ENCODE measurements at places on chromosomes 7 and 10. TPM values are rescaled to one million over a fixed set of nuclear protein-coding genes. Genes with fewer than 3 reads are reported as not detected.
A peak's percentile ranks its signal among the peaks of the same experiment; 100 is the strongest.

DNA sequence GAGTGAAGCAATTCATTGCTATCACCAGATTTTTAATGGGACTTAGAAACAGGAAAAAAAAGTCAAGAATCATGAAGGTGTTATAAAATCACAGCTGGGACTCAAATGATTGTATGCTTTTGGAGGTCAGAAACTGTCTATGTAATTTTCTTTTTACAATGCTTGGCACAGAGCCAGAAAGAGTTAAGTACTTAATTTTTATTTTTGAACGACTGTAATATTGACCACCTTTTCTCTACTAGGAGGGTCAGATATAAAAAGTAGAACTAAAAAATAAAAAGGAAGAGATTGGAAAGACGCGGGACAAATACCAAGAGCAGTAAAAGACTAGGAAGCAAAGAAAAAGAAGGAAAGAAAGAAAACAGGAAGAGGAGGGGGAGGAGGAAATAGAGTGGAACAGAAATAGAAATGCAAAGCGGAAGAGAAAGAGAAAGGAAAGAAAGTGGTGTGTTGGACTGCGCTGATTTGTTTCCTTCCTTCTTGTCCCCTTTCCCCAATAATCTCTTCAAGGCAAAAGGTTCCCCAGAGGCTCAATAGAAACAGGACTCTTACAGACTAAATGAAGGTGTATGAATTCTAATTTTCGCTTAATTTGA, 23.2 kb upstream of the C1GALT1 start:
- H3K36me3 ChIP-seq: peaks cover 44% of the 10 kb centered on the region
- H3K27ac ChIP-seq: peak overlapping the region; percentile 74
- DNase-seq: no peak
- H3K27me3 ChIP-seq: no peaks in the 10 kb centered on the region

The GTF2IRD1 gene
- total RNA-seq: 0.66 TPM

DNA sequence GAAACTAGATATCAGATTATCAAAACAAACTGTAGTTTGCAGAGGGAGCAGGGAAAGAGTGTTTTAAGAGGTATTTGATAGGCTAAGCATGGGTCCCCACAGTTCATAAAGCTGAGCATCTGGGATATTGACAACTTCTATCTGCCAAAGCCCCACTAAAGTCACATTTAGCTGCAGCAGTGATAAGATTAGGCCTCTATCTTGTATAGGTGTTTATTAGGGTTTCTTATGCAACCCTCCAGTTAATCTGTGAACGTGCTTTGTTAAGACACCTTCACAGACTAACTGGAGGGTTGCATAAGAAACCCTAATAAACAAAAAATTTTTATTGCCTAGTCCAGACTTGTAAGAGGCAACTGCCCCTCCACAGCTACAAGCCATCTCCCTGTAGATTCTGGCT, 78.0 kb downstream of the CYP51A1 start:
- H3K27ac ChIP-seq: no peak overlapping the region
- peaks cover 3% of the 10 kb centered on the region for H3K36me3 ChIP-seq
- H3K4me1 ChIP-seq: peaks cover 11% of the 10 kb centered on the region
- DNase-seq: no peak

DNA sequence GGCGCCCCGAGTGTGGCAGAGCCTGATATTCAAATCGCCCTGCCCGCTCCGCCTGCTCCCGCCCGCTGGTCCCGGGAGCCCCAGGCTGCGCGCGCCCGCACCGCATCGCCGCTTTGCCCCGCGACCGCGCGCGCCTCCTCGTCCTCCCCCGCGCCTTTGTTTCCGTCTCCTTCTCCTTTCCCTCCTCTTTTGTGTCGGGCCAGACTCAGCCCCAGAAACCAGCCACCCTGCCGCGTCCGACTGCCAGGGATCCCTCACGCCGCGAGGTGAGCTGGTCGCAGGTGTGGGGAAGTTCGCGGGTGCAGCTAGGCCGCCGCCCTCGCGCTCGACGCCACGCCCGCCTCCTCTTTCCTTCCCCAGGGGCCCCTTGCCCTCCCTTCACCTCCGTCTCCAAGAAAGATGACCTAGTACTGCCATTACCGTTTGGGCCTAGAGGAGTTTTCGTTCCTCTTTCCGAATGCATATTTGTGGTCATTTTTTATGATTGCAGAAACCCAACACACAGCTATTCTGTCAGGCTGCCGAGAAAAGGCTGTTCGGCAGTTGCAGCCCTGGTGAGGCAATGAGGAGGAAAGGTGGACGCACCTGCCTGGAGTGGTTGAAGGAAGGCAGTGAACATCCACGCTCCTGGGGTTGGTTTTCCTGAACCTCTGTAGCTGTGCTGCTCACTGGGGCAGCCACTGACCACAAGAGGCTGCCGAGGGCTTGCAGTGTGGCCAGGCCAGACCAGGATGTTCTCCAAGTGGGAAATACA, 107.3 kb downstream of the SNX10 start:
- H3K27ac ChIP-seq: peak overlapping the region; percentile 64
- H3K4me1 ChIP-seq: peaks cover 12% of the 10 kb centered on the region
- H3K36me3 ChIP-seq: no peaks in the 10 kb centered on the region

DNA sequence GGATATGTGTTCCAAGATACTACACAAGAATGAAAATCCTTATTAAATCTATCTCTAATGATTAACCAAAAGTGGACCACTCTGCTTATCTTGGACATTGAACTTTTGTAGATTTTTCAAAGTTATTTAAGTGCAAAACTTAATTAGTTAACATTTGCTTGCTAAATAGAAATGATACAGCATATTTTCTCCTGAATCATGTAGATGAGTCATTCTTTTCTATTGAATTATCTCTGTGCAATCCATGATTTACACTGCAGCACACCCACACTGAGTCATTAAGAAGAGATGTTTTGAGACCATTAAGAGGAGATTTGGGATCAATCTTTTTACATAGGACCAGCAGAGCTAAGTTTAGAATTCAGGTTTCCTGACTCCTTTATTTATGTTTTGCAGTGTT, 6.6 kb upstream of the ABCC2 start:
- DNase-seq: no peak
- no peaks in the 10 kb centered on the region for H3K36me3 ChIP-seq
- H3K4me1 ChIP-seq: peaks cover 11% of the 10 kb centered on the region
- no peak overlapping the region for H3K27ac ChIP-seq
- no peak overlapping the region for H3K4me3 ChIP-seq
- H3K27me3 ChIP-seq: peaks cover 3% of the 10 kb centered on the region

DNA sequence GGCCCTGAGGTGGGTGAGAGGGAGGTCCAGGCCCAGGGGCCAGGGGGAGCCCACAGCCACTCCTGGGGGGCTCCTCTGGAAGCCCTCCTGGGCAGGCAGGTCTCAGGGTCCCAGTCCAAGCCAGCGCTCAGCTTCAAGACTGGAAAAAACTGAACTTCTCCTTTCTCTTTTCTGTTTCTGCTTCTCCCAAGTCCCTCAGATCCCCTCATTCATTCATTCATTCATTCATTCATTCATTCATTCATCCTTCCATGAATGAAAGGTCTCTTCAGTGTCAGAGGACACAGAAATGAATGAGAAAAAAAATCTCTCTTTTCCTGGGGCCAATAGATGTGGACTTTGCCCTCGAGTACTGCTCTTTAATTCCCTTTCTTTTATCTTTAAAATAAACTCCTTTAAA, 34.6 kb upstream of the PSMG3 start:
- DNase-seq: no peak
- no peaks in the 10 kb centered on the region for H3K4me1 ChIP-seq
- no peak overlapping the region for H3K27ac ChIP-seq
- H3K36me3 ChIP-seq: no peaks in the 10 kb centered on the region
- peaks cover 4% of the 10 kb centered on the region for H3K27me3 ChIP-seq

The ENKUR gene
- total RNA-seq: not detected

- no peak for DNase-seq
- H3K36me3 ChIP-seq: no peaks in the 10 kb centered on the region
- no peak overlapping the region for H3K4me3 ChIP-seq
- no peaks in the 10 kb centered on the region for H3K4me1 ChIP-seq
- no peak overlapping the region for H3K27ac ChIP-seq
Observed at GRCh38 chr7:157909370-157909769, 572.6 kb downstream of the DNAJB6 start.

- no peak overlapping the region for H3K4me3 ChIP-seq
- no peaks in the 10 kb centered on the region for H3K36me3 ChIP-seq
- no peak overlapping the region for H3K27ac ChIP-seq
- DNase-seq: no peak
- no peaks in the 10 kb centered on the region for H3K27me3 ChIP-seq
Observed at GRCh38 chr10:125226005-125226404, 65.6 kb upstream of the CTBP2 start.

DNA sequence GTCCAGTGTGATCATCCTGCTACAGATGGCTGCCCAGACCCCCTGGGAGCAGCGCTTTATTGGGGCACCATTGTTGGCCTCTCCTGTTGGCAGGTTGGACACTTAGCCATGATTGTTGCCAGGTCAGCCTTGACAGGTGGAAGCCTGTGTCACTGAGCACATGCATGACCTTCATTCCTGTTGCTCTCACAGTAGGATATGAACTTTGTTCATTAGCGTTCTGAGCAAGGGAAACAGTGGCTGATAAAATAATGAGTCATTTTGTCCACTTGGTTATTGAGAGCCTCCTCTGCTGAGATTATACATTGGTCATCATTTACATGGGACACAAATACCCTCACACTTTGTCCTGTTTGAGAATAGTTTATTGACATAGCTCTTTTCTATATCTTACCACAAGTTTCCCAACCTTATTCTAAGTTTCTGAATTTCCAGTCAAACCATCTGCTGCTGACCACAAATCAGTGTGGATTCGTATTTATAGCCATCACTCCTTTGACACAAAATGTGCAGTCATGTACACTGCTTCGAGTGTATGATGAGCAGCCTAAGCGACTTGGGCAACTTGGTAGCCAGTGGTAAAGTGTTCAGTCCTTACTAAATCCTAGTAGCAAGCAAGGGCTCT, 102.6 kb downstream of the TPST1 start:
- no peak for DNase-seq
- H3K27ac ChIP-seq: no peak overlapping the region
- H3K27me3 ChIP-seq: peaks cover 16% of the 10 kb centered on the region
- no peaks in the 10 kb centered on the region for H3K36me3 ChIP-seq

The FOXP2 gene
- not detected for total RNA-seq

- no peaks in the 10 kb centered on the region for H3K4me1 ChIP-seq
- no peaks in the 10 kb centered on the region for H3K36me3 ChIP-seq
- DNase-seq: no peak
- H3K27me3 ChIP-seq: no peaks in the 10 kb centered on the region
Observed at GRCh38 chr7:41162612-41163011, 540.3 kb downstream of the INHBA start.

Data from activated CD8-positive, alpha-beta memory T cell treated with anti-CD3 and anti-CD28 coated beads, Interleukin-2, amount 10 ng/mL, durations not matched to agents 7 days and 5 days (primary cell).